ENCODE measurements at places on chromosomes 12 and 14. TPM values are rescaled to one million over a fixed set of nuclear protein-coding genes. Genes with fewer than 3 reads are reported as not detected.

PAX9 gene
- total RNA-seq = not detected

SCYL2 gene
- 26.7 TPM for total RNA-seq

EML1 gene
- total RNA-seq = 1.9 TPM

ANKRD33 gene
- not detected for total RNA-seq

SLC38A4 gene
- total RNA-seq = not detected

GOLGA5 gene
- total RNA-seq = 22.5 TPM

Measured in activated CD4-positive, alpha-beta memory T cell treated with anti-CD3 and anti-CD28 coated beads for 36 hours (primary cell).